ENCODE measurements at places on chromosomes 2 and 18.

DNA sequence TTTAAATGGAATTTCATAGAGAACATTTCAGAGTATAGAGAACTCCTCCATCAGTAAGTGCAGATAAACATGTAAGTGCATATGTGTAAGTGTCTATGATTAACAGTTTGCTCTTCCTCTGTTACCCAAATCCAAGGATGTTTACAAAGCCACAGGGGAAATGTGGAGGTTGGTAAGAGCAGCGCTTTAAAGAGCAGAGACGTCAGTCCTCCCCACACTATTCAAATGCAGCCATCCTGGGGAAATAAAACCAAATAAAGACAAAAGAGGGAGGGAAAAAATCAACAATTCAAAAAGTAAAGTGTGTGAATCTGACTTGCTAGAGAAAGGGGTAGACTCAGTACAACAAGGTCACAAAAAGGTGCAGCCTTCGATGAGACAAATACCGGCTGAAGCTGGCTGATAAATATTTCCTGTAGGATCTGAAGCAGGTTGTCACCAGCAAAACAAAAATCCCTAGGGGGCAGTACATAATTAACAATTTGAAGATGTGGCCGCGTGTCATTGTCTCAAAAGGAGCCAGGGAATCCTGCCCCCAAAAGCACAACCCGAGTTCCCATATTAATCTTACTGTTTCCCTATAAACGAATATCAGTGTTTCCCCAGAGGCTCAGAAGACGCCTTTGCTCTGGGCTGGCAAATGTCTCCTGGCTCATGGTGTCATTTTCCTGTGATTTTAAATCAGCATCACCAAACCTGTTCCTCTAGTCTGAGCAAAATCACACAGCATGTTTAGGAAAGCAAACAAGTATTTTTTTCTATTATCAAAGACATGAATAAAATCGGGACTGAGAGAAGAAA is 216.5 kb downstream of the CDCA7 start:
- DNase-seq, result peak; percentile 84

GRCh38 chr2:16655905-16656642 is 9.6 kb downstream of the CYRIA start:
- DNase-seq, result no peak

DNA sequence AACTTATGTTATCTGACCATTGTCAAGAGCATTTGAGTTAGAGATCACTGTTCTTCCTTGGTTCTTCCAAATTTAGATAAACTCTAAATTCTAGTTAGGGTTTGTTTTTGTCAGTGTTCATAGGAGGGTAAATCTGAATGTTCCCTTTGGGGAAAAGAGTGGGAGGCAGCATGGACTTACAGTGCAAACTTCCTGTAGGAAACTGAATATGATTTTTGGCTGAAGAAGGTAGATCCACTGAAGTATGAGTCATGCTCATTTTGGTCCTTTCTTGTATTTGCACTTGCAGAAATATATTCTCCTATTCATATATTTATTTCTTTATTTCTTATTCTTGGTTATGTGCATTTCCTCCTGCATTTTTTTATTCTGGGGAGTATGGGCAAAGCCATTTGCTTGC is 27.3 kb downstream of the CCDC85A start:
- DNase-seq, result no peak

DNA sequence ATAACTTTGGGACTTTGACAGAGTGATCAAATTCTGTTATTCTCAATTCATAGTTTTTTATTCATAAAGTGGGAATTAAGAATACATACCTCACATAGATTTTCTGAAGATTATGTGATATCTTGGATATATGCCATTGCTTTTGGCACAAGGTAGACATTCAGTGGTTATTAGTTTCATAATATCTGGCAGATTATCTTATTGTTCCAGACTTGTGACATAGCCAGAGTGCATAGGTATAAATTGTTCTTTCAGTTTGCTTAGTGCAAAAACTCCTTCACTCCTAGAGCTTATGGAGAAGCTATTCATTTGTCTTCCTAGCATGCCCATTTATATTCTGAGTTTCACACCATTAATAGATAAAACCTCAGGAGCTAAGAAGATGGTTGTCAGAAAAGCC is 222.0 kb downstream of the KCNE4 start:
- DNase-seq, result no peak

DNA sequence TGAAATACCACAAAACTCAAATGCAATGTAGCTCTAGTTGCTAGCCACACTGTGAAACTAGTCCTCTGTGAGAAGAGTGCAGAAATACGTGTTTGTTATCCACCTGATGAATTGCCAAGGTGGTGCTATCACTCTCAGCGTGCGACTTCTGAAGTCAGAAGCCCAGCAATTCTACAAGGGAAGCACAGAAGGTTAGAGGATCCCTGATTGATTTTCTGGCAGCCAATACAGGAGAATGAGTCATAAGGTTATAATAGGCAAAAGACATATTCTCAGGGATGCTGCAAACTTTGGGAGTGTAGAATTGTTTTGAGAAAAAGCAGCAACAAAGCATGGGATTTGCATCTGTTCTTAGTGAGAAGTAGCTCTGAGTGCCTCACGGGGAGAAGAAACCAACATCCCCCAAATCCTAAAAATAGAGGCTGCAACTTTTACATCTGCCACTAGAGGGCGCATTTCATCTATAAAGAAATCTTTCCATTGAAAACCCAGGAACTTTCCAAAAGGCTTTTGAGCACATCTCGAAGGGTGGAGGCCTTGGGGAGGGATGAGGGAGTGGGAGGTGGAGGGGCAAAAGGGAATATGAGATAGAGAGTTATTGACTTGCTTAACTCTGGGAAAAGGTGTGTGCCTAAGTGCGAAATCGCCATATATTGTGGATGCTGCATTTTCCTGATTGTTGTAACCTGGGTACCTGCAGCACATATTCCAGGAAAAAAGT is 78.0 kb downstream of the TMEM182 start:
- peak; percentile 73 for DNase-seq

DNA sequence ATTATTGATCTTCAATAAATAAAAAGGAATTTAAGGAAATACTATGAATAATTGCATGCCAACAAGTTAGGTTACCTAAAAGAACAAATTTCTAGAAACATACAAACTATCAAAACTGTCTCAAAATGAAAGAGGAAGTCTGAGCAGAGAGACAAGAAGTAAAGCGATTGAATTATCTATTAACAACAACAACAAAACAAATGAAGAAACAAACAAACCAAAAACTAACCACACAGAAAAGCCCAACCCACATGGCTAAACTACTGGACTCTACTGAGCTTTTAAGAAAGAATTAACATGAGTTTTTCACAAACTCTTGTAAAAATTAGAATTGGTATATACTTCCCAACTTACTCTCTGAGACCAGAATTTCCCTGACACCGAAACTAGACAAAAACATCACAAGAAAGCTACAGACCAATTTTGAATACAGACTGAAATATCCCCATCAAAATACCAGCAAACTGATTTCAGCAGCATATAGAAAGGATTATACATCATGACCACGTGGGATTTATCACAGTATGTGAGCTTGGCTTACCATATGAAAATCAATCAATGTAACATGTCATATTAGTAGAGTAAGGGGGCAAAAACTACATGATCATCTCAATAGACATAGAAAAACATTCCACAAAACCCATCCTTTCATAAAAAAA is 16.6 kb upstream of the GALNT1 start:
- DNase-seq, result no peak

DNA sequence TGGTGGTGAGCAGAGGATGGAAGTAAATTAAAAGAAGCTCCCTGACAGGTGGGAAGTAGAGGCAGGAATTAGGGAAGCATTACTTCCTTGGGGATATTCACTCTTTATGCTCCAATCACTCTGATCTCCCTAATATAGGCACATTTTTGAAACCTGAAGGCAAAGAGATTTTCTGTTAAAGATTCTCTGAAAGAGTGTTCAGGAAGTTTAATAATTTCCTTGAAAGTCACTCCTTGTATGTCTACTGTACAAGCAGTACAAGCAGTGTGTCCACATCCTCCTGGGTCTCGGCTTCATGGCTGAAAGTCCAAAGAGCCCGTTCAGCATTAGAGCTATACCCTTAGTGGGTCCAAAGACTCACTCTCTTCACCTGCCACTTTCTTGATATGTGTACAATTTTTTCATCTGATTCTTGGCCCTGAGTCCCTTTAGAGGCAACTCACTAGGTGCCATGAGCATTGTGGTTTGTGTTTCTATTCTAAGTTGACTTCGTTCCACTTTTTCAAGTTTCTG is 60.2 kb downstream of the AAK1 start:
- DNase-seq, result no peak

DNA sequence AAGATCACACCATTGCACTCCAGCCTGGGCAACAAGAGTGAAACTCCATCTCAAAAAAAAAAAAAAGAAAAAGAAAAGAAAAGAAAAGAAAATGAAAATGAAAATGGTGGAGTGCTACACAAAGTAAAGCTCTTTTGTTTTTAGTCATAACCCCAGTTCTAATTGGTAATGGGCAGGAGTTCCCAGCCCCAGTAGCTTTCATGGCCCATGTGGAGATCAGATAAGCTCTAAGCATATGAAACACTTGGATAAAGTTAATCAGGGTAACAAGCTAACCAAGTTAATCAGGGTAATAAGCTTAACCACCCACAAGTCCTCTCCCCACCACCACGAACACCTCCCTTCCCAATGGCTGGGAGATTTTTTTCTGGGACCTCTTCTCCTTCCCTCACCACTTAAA is 240.8 kb downstream of the BCL11A start:
- no peak for DNase-seq

DNA sequence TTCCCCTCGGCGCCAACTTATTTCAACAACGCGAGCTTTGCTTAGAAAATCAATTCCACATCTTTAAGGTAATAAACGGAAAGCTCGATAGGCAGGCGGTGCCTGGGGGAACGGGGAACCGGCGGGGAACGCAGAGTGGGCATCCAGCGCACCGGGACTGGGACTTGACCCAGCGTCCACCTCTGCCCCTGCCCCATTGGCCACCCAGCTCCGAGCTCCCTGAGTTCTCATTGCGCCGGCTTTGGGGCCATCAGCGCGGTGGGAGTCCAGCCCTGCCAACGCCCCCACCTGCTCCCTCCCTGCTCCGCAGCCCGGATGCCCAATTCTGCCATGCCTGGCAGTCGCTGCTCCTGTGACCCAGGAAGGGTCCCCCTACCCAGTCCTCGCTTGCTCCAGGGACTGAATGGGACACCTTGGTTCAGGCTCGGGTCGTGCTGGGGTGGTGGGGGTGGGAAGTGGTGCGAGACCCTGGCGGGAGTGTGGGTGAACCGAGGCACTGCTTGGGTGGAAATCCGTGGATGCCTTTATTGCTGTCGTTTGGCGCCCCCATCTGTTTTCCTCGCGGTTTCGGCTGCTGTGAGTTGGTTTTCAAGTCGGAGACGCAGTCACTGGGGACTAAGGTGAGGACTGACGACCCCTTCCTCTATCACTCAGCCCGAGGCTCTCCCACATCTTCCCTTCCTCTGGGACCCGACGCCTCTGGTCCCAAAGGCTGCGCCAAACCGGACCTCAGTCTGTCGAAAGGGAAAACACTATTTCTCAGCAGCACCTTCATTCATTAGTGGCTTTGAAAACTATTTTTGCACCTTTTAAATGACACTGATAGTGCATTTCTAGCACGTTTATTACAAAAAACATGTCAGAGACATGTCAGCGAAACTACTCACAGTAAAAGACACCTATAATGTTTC is 2.4 kb upstream of the EVX2 start:
- peak; percentile 75 for DNase-seq

DNA sequence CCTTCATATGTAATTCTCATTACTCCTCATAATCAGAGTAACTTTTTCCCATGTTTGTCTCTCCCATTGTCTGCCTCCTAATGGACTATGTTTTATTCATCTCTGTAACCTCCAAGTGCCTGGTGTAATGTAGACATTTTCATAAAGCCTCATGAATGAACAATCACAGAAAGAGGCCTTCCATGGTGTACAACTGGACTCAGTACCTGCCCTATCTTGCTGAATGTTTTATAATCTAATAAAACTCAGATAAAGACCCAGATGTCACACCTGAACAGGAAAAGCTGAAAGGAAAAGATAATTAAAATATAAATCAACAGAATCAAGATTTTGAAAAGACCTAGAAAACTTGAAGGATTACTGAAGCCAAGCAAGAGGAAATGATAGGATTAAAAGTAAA is 36.7 kb downstream of the RAB1A start:
- DNase-seq, result no peak

GRCh38 chr2:44713170-44713569 is 228.3 kb upstream of the SIX3 start:
- no peak for DNase-seq

GRCh38 chr2:26292646-26293045 is 47.9 kb downstream of the HADHB start:
- DNase-seq, result no peak

DNA sequence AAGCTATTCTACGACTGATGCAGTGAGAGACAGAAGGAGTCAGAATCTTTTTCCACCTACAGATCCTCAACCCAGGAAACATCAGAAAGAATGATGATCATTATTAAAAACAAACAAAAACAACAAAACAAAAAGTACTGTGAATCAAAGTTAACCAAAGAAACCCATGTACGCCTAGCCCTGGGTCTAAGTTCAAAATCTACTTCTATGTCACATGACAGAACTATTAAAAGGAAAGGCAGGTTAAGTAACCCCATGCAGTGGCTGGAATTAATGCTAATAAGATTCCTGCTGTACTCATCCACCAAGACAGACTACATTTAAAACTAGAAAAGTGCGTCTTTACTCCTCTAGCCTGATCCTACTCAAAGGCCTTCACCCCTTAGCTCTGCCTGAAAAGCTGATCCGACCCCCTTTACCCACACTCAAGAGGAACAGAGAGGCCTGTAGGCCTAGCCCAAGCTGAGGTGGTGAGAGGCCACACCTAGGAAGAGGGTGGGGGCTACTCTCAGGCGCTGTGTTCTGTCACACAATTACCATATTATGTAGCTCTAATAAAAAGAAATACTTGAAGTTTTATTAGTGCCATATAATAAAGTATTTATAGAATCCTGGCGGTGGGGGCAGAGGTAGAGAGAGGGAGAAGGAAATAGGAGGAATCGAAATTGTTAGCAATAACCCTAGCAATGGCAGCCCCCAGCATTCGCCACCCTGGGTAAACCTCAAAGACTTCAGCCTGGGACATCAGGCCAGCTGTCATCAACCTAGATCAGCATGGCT is 37.1 kb downstream of the NHEJ1 start:
- no peak for DNase-seq

- no peak for DNase-seq
Observed at GRCh38 chr18:47979611-47980200, 49.2 kb upstream of the SMAD2 start.

DNA sequence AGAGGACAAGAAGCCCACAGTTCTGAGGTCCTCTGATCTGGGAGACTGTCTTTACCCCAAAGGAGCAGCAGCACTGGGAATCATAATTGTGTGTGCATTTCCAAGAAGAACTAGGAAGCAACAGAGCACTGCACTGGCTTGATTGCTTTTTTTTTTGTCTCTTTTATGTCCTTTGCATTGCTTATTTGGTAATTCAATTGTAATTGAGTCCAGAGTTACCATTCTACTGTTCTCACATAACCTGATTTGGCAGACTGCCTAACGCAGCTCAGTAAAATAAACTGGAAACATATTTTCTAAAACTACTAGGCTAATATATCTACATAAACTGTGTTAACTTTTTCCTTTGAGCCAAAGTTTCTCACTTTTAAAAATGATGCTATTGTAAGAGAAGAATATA is 190.3 kb upstream of the SLC8A1 start:
- no peak for DNase-seq

- DNase-seq, result no peak
Observed at GRCh38 chr18:79680891-79681339, 1.3 kb downstream of the CTDP1 start.
